ENCODE measurements at places on chromosomes 5 and 9.

DNA sequence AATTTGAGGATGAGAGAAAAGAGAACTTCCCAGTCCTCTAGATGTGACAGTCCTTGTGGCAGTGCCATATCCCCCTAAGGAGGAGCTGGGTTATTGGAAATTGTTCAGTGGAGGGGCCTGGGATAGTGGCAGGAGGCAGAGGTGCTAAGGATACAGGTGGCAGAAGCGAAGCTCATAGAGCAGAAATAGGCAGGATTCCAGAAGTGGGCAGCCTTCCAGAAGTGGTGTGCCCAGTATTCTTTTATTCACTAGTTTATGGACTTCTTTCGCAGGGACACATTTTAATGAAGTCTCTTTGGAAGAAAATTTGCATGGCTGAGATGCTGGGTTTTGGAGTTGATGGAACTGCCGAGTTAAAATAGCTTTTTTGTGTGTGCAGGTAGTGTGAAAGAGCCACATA is 6.8 kb downstream of the PIK3R1 start:
- no peak for DNase-seq

DNA sequence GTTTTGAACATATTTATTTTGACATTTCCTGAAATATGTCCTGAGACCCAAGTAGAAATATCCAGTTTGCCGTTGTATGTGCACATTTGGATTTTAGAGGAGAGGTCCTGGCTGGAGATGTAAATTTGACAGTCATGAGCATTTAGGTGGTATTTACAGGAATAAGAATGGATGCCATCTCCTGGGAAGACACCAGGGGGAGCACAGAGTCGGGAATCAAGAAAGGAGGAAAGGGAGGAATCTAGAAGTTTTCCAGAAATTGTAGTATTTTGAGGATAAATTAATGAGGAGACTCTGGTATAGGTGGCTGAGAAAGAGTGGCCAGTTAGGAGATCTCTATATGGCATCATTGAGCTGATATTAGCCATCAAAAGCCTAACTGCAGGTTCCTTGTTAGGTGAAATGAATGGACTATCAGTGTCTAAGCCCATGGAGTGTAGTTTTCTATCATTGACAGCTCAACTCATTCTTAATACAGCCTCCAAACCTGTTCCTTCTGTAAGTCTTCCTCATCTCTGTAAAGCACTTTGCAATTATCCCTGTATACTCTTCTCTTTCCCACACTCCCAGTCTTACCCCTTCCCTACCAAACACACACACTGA is 7.2 kb downstream of the GAPT start:
- peak; percentile 39 for DNase-seq

- DNase-seq = no peak
Measured at GRCh38 chr5:152503206-152503605, 98.1 kb upstream of the NMUR2 start.

- no peak for DNase-seq
Measured at GRCh38 chr9:96086936-96087571, 211.6 kb downstream of the ERCC6L2 start.

- no peak for DNase-seq
Measured at GRCh38 chr5:312845-313244, 8.7 kb upstream of the AHRR start.
